SK-MEL-5 (cell line): ENCODE measurements at places on chromosomes 2 and 18.

- DNase-seq, result peak; percentile 9
Measured at GRCh38 chr18:63236921-63237846, 82.4 kb downstream of the BCL2 start.

- no peak for DNase-seq
Measured at GRCh38 chr2:133906926-133907325, 338.7 kb upstream of the NCKAP5 start.

GRCh38 chr2:5290900-5291546, 401.2 kb upstream of the SOX11 start:
- no peak for DNase-seq

GRCh38 chr2:238527565-238527964, 100.8 kb downstream of the ASB1 start:
- DNase-seq, result no peak

DNA sequence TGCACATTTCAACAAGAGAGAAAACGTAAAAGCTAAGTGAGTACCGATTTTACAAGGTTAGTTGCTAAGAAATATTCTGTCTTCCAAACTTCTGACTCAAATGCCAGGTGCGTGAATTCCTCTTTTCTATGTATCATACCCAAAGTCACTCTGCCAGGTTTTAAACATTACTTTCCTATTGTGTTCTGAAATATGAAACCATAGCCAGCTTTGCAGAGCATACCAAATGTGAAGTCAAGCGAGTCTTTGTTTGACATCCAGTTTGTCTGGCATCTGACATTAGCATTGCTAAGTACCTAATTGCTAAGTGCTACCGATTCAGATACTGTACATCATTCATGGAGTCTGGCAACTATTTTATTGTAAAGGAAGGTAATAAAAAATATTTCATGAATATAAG, 321.9 kb upstream of the GALNT5 start:
- no peak for DNase-seq
